ENCODE measurements at places on chromosomes 6 and 20.

- DNase-seq, result peak; percentile 85
Observed at GRCh38 chr20:32536851-32537656, 48.1 kb downstream of the NOL4L start.

DNA sequence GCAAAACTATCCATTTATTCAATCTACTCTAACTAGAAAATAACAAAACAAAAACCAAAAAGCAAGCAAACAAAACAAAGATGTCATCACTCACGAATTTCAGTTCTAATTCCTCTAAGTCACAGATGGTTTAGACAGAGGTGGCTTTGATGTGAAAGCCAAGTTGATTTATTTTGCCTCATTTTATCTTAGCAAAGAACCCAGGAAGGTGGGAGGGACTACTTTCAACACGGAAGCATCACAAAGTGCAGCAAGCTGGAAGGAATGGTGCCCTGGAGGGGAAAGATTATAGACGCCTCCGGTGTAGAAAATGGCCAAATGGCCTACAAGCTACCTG is 88.4 kb downstream of the LAMP5 start:
- no peak for DNase-seq

DNA sequence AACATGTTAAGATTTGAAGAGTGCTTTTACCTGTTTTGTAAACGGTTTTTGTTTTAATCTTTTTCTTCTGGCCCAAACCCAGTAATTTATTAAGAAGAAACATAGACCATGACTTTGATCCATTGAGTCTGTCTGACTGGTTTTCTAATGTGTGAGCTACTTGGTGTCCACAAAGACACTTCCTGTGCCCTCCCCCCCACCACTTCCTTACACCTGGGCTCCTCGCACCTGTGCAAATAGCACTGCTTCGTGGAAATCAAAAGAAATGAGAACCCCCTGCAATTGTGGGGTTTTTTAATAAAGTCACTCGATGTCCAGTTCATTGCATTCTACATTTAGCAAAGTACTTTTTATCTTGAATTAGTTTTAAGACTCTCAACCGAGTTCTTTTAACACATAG is 65.5 kb downstream of the SMOC2 start:
- DNase-seq, result peak; percentile 19

- DNase-seq, result no peak
Observed at GRCh38 chr6:16476861-16477260, 238.5 kb downstream of the GMPR start.

DNA sequence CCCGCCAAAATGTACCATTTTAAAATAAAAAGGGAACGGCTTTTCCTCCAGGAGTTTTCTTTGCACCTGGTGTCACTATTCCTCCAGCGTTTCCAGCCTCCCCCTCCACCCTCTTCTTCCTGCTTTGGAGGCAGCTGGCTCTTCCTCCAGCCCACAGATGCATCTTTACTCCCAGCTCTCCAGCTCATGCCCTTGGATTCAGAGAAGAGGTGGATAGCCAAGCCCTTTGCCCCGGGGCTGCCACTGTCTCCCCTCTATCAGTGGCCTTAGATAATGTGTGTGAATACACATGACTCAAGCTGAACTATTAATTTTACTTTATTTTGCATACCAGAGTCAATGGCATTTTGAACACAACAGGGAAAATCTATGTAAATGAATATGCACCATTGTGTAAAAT is 15.3 kb upstream of the CDH4 start:
- DNase-seq, result no peak

- DNase-seq, result peak; percentile 87
Observed at GRCh38 chr6:41066867-41067304, 5.3 kb downstream of the OARD1 start.

- no peak for DNase-seq
Observed at GRCh38 chr6:155042983-155043382, 47.9 kb downstream of the TIAM2 start.

- no peak for DNase-seq
Observed at GRCh38 chr6:36803908-36804307, 35.3 kb downstream of the CPNE5 start.

DNA sequence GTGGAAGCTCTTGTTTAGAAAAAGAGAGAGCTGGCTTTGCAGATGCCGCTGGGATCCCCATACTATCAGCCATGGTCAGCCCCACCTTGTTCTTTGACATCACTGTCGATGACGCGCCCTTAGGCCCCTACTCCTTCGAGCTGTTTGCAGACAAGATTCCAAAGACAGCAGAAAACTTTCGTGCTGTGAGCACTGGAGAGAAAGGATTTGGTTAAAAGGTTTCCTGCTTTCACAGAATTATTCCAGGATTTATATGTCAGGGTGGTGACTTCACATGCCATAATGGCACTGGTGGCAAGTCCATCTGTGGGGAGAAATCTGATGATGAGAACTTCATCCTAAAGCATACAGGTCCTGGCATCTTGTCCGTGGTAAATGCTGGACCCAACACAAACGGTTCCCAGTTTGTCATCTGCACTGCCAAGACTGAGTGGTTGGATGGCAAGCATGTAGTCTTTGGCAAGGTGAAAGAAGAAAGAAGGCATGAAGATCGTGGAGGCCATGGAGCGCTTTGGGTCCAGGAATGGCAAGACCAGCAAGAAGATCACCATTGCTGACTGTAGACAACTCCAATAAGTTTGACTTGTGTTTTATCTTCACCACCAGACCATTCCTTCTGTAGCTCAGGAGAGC is 2.4 kb upstream of the BLCAP start:
- DNase-seq, result no peak

GRCh38 chr6:45462190-45463134 is 84.7 kb upstream of the SUPT3H start:
- DNase-seq, result no peak
